GM12891 (cell line): ENCODE measurements at places on chromosomes 7 and 10.

GRCh38 chr7:135644729-135645128, 17.6 kb upstream of the STMP1 start:
- no peak for DNase-seq

DNA sequence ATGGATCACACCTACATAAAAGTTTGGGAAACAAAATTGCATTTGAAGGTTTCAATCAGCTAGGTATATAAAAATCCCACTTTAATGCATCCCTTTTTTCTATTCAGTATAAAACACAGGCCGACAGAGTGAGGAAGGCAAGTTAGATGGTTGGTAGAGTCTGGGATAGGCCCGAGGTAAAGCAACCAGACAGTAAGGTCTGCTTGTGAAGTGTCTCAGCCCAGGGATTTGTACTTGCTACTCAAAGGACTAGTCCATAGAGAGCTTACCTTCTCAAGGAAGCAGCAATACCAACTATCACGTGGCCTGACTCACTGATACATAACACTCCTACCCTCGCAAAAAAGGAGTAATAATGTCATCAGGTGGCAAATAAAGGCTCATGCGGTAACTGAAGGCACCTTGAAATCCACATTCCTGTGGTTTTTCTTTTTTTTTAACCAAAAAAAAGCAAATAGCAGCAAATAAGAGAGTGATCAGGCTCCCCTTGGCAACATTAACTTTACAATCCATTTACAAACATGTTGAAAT, 56.2 kb upstream of the ATP6V0A4 start:
- DNase-seq: no peak

GRCh38 chr7:146876411-146876810, 759.8 kb downstream of the CNTNAP2 start:
- DNase-seq: no peak

DNA sequence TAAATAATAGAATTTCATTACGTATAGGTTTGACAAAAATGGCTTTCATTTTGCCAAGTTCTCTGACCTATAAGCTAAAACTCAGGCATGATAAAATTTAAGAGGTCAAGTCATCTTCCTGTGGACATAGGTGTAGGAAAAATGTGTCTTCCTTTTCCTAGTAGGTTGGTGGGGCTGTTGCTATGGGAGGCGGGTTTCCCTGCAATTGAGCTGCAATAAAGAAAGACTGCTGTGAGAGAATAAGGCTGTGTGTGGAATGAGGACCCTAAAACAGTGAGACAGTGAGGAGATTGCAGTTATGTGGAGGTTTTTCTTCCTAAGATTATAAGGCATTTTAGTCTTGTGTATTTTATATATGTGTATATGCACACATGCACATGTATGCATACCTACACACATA, 13.0 kb upstream of the SEMA3A start:
- DNase-seq: no peak

DNA sequence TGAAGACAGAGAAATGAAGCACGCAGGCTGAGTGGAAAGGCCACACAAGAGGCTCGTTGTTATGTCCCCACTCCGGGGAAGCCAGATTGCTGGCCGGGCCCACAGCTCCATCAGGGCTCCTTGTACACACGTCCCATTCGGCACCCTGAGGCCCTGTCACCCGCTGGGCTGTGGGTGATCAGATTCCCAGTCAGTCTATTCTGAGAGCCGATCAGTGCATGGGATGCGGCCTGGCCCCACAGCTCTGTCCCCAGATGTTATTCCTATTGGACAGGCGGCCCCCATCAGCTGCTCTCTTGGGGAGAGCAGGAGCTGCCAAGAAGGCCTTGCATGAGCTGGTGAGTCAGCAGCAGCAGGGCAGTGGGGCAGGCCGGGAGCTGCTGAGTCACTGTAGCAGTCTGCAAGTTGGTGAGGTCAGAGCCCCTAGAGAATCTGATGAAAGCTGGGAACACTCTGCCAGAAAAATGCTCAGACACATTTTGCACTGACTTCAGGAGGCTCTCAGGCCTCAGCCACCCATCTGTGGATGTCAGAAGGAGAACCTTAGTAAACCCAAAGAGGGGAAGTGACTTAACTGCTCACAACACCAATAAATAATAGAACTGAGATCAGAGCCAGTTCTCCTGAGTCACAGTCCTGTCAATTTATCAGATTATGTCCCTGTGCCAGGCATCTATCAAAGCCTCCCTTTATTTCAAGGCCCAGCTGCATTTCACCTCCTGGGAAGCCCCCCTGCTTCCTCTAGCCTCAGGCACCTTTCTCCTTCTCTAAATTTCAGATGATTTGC, 9.4 kb upstream of the PSAP start:
- peak; percentile 39 for DNase-seq

DNA sequence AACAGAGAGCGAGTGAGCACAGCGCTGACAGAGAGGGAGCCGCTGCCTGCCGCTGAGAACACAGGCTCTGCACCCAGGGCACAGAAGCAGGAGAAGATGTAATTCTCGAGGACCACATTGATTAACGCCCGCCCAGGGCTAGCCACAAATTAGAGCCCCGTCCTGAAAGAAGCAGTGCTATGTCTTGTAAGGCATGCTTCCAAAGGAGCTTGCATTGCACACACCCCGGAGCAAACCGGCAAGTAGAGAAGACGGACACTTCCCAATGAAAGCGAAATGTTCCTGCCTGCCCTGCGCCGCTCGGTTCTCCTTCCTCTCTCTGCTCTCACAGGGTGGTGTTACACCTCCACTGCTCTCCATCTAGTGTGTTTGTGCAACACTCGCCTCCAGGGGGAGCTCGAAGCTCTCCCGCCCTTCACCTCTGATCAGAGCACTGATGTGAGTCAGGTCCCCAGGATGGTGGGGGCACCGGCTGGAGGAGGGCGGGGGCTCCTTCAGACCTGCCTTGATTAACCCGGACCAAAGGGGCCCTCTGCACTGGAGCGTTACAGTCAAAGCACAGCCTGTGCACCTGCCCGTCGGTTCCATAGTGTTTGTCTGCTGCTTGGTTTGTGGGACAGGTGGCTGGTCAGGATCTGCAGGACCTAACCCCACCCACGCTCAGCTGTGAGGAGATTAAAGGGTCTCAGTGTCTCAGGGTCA, 316.5 kb downstream of the ADARB2 start:
- peak; percentile 71 for DNase-seq

DNA sequence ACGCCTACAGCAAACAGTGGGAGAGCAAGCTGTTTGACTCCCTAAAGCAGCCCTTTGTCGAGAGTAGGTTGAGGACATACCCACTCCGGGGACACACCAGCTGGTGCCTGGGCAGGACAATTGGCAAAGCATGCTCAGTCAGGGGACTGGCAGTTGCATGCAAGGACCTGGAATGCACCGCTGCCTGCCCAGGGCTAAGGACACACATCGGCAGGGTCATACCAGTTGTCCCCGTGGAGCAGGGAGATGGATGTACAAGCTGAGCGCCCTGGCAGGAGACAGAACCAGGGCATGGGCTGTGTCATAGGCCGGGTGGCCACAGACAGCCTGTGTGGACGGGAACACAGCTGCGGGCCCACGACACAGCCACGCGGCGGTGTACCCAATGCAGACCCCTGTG, 18.3 kb upstream of the ELN start:
- no peak for DNase-seq

GRCh38 chr10:103716206-103717160, 138.9 kb downstream of the SH3PXD2A start:
- DNase-seq: no peak

- DNase-seq: no peak
Measured at GRCh38 chr10:111017098-111017497, 59.7 kb upstream of the ADRA2A start.

DNA sequence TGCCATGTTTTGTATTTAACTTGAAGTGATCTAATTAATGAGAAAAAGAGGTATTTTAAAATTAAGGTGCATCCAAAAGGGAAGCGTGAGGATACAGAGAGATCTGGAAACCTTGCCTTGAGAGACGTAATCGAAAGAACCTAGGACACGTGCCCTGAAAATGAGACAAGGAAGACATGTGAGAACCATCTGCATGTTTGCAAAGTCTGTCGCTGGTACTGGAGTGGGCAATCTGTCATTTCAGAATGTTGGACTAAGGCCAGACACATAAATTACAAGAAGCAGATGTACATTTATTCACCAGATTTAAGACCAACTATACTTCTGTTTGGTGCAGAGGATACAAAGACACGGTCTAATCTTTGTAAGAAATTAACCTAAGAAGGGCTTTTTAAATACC, 9.2 kb downstream of the AGR2 start:
- DNase-seq: no peak

DNA sequence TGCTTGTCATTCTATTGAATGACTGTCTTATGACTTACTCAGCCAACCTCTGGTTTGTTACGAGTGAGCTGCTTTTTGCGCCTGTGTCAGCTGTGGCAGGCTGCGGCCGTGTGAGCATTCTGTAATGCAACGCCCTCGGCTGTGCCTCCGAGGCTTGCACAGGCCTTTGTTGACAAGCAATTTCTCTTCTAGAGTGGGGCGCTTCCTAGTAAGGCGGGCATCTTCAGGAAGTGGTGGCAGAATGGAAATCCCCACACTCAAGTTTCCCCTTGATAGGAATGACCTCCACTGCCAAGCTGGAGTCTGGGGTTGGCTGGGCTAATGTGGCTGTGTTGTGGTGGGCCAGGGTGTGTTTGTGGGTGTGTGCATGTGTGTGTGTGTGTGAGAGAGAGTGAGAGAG, 20.2 kb upstream of the TMEM178B start:
- no peak for DNase-seq

DNA sequence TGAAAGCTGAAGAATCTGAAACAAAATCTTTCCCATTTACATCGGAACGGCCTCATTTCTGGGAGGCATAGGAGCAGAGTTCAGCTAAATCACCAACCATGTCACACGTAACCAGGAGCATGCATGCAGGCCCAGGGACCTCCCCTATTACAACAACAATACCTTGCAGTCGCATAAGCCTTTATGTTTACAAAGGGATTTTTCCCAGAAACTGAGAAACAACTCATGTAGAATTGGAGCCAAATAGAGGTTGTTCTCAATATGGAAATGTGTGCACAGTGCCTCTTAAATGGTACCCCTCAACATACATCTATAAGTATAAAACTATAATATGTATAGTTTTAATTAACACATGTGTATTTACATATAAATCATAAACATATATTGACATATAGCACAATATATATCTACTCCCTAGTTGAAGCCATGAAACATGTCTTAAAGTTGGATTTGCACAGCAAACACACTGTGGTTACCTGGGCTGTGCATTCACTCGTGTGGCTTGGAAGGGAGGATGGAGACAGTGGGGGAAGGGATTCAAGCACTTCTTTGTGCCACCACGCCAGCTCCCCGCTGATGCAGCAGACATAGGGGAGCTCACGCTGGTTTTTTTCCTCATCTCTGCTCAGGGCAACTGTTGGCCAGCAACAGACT, 35.0 kb upstream of the DGKI start:
- DNase-seq: no peak

DNA sequence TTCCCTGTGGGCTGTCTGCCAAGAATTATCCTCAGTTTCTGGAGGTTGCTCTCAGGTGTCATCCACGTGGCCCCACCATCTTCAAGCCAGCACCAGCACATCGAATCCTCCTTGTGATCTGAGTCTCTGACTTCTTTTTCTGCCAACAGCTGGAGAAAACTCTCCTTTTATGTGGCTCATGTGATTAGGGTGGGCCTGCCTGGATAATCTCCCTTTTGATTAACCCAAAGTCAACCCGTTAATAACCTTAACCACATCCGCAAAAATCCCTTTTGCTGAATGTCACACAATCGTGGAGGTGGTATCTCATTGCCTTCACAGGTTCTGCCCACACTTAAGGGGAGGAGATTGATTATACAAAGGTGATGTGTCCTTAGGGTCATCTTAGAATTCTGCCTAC, 73.8 kb downstream of the LRGUK start:
- DNase-seq: no peak

- DNase-seq: no peak
Measured at GRCh38 chr10:9222917-9223316, 1168.4 kb downstream of the GATA3 start.

DNA sequence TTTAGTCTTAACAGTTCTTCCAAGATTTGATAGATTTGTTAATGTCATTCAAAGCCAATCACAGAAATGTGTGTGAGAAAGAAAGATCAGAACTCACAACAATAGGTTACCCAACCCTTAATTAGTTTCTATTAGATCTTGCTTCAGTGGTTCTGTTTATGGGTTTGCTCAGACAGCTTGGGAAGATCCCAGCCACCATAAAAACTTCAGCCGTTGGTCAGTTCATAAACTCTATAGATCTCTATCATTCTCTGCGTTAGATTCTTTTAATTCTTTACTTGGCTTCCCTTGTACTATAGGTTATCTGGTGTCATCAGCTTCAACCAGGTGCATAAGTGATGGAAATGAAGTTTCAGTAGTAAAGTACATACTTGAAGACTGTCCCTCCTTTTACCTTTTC, 54.4 kb downstream of the ZNF277 start:
- DNase-seq: no peak

- no peak for DNase-seq
Measured at GRCh38 chr7:65338346-65338745, 35.3 kb upstream of the ZNF92 start.
